Osteoblast (primary cell): ENCODE measurements at places on chromosomes 2 and 18. TPM values are rescaled to one million over a fixed set of nuclear protein-coding genes. Genes with fewer than 3 reads are reported as not detected.

DNA sequence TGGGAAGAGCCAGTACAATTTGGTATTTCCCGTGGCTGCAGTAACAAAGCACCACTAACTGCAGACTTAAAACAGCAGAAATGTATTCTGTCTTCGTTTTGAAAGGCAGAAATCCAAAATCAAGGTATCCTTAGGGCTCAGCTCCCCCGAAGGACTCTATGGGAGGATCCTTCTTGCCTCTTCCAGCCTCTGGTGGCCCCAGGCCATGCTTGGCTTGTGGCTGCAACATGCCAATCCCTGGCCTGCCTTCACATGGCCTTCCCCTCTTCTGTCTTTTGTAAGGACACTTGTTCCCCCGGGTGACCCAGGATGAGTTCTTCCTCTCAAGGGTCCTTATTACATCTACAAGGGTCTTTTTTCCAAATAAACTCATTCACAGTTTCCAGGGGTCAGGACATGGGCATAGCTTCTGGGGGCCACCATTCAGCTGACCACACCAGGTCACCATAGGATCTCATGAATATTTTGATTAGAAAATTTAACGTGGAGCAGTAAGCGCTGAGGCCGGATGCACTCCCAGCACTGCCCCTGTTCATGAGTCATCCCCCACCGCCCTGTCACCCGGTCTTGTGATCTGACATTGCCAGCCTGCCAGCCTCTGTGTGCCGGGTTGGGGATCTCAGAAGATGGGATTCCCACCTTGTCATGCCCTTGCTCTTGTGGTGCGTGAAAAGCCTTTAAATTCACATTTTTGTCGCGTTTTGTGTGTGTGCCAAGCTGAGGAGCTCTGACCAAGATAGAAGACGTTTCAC lies 61.2 kb upstream of the B3GNT7 start:
- no peaks in the 10 kb centered on the region for H3K27me3 ChIP-seq
- H3K27ac ChIP-seq = no peak overlapping the region
- no peak for DNase-seq
- H3K4me3 ChIP-seq = no peak overlapping the region

DNA sequence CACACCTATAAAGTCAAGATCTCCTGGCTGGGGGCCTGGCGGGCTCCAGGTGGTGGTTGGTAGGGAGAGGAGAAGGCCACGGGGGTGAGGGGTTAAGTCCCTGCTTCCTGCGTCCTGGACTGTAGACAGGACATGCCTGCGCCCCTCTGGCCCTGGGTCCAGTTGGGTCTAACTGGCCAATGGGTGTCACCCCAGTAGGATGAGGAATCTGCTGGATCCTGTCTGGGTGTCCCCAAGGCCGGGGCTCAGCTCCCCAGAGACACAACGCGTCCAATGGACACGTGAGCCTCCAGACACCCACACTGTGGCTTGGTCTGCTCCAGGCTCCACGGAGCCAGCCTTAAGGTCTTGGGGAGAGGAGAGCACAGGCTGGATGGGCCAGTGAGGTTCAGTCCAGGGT lies 19.6 kb downstream of the AQP12A start:
- H3K36me3 ChIP-seq = no peaks in the 10 kb centered on the region
- no peak overlapping the region for H3K27ac ChIP-seq
- H3K4me3 ChIP-seq = no peak overlapping the region
- no peak for DNase-seq

- H3K27me3 ChIP-seq = peaks cover 4% of the 10 kb centered on the region
- no peaks in the 10 kb centered on the region for H3K4me1 ChIP-seq
- DNase-seq = no peak
- H3K4me3 ChIP-seq = no peak overlapping the region
These were observed 85.6 kb downstream of the SMIM21 start for GRCh38 chr18:75341897-75342296.

DNA sequence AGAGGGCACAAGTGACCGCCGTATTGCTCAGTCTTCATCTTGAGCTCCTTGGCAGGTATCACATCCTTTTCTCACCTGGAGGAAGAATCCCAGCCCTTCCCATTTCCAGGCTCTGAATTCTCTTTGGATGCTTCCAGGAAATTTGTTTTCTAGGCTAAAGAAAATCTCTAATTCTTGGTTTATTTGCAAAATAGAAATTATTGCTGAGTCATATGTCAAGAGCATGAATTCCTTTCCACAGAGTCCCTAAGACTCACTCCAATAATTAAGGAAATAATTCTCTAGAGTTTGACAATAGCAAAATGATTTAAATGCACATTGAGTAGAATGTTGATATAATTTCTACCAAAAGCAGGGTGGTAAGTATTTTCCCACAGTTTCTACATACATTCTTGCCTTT lies 16.3 kb upstream of the CCDC68 start:
- H3K36me3 ChIP-seq = no peaks in the 10 kb centered on the region
- no peak for DNase-seq
- no peak overlapping the region for H3K27ac ChIP-seq
- peaks cover 2% of the 10 kb centered on the region for H3K4me1 ChIP-seq
- H3K27me3 ChIP-seq = no peaks in the 10 kb centered on the region
- H3K4me3 ChIP-seq = no peak overlapping the region

GRCh38 chr2:70094171-70094977 lies 7.1 kb downstream of the PCBP1 start:
- H3K36me3 ChIP-seq = no peaks in the 10 kb centered on the region
- H3K27ac ChIP-seq = peak overlapping the region; percentile 46
- H3K4me1 ChIP-seq = peaks cover 27% of the 10 kb centered on the region

DNA sequence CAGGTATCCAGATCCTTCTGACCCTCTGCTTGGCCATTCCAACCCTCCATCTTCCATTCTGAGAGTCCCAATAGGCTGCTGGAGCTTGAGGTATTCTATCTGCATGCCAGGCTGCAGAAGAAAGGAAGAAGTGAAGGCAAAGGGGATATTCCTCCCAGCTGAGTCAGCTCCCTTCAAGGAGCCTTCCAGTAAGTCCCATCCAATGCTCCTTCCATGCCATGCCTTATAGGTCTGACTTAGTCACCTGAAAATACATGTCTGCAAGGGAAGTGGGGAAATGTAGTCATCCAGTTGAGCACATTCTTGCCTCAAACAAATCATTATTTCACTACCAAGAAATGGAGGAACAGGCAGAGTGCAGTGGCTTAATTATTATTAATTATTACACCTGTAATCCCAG lies 464.6 kb downstream of the CNTNAP5 start:
- no peaks in the 10 kb centered on the region for H3K36me3 ChIP-seq
- no peaks in the 10 kb centered on the region for H3K27me3 ChIP-seq

DNA sequence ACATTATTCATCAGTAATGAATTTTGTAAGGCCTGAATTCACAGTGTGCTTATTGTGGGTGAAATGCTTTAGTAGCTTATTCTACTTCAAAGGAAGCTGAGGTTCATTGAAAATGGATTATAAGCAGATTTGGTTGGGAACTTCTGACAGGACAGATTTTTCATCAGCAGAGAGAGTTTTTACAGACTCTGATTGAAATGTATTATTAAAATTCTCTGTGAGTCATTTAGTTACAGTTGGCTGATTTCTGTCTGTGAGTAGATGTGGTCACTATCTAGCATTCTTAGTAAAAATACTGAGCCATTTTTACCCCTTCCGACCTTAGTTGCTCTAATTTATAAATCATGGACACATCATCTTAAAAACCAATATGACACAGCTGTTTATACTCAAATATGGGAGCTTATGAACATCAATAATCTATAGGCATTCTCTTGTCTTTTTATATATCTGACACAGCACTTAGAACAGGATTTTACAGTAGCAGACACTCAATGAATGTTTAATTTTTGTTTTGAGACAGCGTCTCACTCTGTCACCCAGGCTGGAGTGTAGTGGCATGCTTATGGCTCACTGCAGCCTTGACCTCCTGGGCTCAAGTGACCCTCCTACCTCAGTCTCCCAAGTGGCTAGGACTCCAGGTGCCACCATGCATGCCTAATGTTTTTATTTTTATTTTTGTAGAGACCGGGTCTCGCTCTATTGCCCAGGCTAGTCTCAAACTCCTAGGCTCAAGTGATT lies 239.6 kb downstream of the BABAM2 start:
- peaks cover 33% of the 10 kb centered on the region for H3K4me1 ChIP-seq
- H3K36me3 ChIP-seq = no peaks in the 10 kb centered on the region
- no peaks in the 10 kb centered on the region for H3K27me3 ChIP-seq
- H3K27ac ChIP-seq = peak overlapping the region; percentile 82

- H3K4me1 ChIP-seq = peaks cover 49% of the 10 kb centered on the region
- DNase-seq = no peak
- no peak overlapping the region for H3K27ac ChIP-seq
- no peaks in the 10 kb centered on the region for H3K27me3 ChIP-seq
- no peaks in the 10 kb centered on the region for H3K36me3 ChIP-seq
- no peak overlapping the region for H3K4me3 ChIP-seq
These were observed 258.8 kb downstream of the MREG start for GRCh38 chr2:215754546-215754945.

Gene MC2R
- total RNA-seq = not detected in 2 replicates

Gene UGT1A6
- not detected in 2 replicates for total RNA-seq
